ENCODE measurements at places on chromosomes 3 and 15.

GRCh38 chr3:114437897-114438296 lies 144.1 kb downstream of the TIGIT start:
- no peak for DNase-seq

- DNase-seq = no peak
Observed at GRCh38 chr3:9013782-9014563, 50.7 kb upstream of the RAD18 start.

- no peak for DNase-seq
Observed at GRCh38 chr3:101824702-101825101, 24.6 kb upstream of the NFKBIZ start.

DNA sequence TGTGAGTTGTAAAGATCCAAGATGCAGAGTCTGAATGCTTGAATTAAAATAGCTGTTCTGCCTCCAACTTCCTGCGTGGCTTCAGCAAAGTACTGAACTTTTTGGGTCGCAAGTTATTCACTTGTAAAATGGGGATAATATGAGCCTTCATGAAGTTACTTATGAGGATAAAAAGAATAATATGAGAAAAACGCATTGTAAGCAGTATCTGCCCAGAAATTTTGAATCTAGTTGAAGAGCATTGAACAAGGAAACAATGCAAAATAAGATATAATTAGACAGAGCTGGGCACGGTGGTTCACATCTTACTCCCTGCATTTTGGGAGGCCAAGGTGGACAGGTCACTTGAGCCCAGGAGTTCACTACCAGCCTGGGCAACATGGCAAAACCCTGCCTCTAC lies 37.8 kb downstream of the AQP9 start:
- DNase-seq = no peak

DNA sequence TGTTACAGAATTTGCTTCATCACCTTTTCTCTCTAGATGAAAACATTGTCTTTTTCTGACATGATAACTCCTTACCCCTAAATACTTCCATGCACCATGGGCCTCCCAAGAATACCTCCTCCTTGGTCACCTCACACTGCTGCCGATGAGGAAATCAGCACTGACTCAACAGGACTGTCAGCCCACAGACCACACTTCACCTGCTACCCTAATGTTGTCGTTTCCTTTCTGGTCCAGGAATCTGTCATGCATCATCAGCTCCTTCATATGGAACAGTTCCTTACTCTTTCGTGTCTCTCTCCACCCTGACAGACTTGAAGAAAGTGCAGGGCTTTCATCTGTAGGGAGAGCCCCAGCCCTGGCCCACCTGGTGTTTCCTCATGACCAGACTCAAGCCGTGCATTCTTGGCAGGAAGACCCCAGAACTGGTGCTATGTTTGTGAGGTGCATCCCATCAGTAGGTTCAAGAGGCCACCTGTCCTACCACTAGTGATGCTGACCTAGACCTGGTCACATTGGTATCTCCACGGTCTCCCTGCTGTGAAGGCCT lies 41.1 kb upstream of the PLXNA1 start:
- DNase-seq = no peak

GRCh38 chr3:126621627-126622345 lies 33.1 kb downstream of the TXNRD3 start:
- DNase-seq = no peak

All from activated CD4-positive, alpha-beta T cell treated with anti-CD3 and anti-CD28 coated beads for 4 hours (primary cell).